ENCODE measurements at places on chromosomes 3 and 15.

GRCh38 chr3:64223791-64224745 lies 1.2 kb downstream of the PRICKLE2 start:
- no peak for DNase-seq

- DNase-seq: no peak
Measured at GRCh38 chr15:66149871-66150270, 103.7 kb downstream of the MEGF11 start.

DNA sequence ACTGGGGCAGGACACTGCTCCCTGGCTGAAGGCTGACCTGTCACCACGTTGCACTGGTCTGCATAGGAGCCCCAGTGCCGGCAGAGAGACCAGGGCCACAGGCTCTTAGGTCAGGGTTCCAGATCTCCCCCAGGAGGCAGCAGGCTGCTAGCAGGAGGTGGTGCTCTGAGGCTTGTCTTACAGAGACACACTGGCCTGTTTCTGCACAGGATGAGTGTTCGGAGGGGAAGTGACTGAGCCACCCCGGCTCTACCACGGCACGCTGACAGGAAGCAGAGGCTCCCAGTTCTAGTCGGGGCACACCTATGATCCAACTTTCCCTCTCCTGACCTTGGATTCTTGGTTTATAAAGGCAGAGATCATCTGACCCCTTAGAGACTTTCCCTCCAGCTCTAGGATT lies 8.6 kb downstream of the FBXL22 start:
- DNase-seq: no peak

- DNase-seq: no peak
Measured at GRCh38 chr15:24985224-24985623, 30.4 kb downstream of the SNRPN start.

GRCh38 chr15:57245130-57245529 lies 131.2 kb upstream of the CGNL1 start:
- no peak for DNase-seq

GRCh38 chr3:57199895-57200297 lies at the start of gene HESX1:
Gene HESX1 (minus strand): TSS chr3:57199978. CDS start chr3:57199918, 60 bp downstream.
- DNase-seq: no peak

- DNase-seq: no peak
Measured at GRCh38 chr3:45026038-45026437, at the start of gene CLEC3B. Gene CLEC3B (plus strand): TSS chr3:45026303. CDS start chr3:45026363, 60 bp downstream.

- DNase-seq: peak; percentile 0
Measured at GRCh38 chr3:3800080-3800455, 837 bp downstream of the LRRN1 start.

GRCh38 chr15:58530056-58530590 lies 98.3 kb downstream of the LIPC start:
- no peak for DNase-seq

DNA sequence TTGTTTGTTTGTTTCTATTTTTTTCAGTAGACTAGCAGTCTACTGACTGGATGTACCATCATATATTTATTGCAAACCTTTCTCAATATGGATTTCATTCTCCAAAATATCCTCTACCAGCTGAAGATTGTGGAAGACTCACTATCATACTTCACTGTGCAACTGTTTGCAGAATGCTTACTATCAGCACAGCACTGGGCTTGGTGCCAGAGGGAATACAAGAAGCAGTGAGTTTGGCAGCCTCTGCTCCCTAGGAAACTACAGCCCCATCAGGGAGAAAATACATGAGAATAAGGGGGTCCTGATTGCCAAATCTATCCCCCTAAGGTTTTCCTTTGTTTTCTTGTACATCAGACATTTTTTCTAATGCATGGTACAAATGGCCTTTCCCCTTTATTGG lies 27.5 kb downstream of the AQP9 start:
- DNase-seq: peak; percentile 16

GRCh38 chr15:39230205-39230907 lies 350.5 kb upstream of the THBS1 start:
- DNase-seq: peak; percentile 53

DNA sequence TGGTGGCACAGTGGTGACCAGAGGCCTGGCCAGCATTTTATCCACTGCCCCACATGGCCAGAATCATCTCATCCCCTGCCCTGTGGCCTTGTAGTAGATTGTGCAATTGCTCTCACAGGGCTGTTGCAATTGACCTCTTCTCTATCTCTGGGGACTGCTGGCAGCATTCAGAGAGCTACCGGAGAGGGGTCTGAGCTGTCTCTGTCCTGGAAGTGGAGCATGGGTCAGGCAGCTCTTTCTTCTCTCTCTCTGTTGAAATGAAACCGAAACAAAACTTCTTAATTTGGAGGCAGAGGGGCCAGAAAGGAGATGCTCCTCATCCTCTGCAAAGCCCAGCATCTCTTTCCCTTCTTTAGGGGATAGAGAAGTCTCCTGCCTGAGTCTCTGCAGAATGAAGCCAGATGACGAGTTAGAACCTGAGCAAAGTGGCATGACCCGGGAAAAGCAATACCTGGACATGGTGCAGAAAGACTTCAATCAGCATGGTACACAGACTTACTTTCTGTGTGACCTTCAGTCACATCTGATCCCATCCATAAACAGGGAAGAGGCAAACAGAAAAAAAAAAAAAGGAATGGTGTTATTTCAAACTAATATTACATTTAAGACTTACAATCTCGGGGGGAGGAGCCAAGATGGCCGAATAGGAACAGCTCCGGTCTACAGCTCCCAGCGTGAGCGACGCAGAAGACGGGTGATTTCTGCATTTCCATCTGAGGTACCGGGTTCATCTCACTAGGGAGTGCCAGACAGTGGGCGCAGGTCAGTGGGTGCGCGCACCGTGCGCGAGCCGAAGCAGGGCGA lies 144.5 kb upstream of the BCL6 start:
- DNase-seq: no peak

- no peak for DNase-seq
Measured at GRCh38 chr3:100073714-100074307, 40.5 kb downstream of the FILIP1L start.

DNA sequence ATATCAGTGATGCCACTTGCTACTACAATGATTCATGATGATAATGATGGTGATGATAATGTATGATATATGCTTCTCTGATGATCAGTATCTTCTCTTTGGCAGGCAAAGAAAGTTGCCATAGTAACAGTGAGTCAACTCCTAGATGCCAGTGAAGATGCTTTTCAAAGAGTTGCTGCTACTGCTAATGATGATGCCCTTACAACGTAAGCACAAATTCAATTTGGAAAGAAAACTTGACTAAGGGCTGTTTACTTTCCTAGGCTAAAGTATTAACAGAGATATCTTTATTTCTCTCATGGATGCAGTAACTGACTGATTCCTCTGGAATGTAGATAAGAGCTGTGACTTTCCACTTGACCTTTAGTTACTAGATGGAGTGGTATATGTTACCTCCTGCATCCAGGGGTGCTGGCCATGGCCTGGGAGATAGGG lies 27.8 kb downstream of the ADGRG7 start:
- no peak for DNase-seq

GRCh38 chr3:144031938-144032337 lies 60.3 kb downstream of the DIPK2A start:
- DNase-seq: no peak

DNA sequence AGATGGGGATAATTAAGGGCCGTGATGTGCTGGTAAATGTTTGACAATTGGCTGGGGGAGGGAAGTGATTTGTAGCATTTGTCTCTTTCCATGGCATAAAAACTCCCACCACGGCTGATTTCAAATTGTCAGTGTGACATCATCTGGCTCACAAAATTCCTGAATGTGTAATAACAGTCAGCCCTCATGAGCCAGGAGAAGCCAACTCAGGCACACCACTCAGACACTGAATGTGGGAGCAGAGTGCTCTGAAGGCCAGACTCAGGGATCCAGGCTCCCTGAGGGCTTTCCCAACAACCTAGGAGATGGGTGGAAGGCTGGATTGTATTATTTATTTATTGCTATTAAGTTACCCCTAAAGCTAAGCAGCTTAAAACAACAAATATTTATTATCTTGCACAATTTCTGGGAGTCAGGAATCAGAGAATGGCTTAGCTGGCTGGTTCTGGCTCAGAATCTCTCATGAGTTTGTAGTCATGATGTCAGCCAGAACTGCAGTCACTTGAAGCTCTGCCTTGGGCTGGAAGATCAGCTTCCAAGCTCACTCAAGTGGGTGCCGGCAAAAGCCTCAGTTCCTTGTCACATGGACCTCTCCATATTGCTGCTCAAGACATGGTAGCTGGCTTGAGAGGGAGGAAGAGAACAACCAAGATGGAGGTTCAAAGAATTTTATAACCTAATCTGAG lies 6.5 kb upstream of the CPEB1 start:
- no peak for DNase-seq

- DNase-seq: no peak
Measured at GRCh38 chr3:70919661-70920060, 607.2 kb upstream of the MDFIC2 start.

GRCh38 chr3:28808068-28808467 lies 459.4 kb upstream of the AZI2 start:
- DNase-seq: no peak

GRCh38 chr3:179591313-179591712 lies 13.1 kb downstream of the MRPL47 start:
- no peak for DNase-seq

- no peak for DNase-seq
Measured at GRCh38 chr3:34382859-34383258, 584.4 kb downstream of the PDCD6IP start.

DNA sequence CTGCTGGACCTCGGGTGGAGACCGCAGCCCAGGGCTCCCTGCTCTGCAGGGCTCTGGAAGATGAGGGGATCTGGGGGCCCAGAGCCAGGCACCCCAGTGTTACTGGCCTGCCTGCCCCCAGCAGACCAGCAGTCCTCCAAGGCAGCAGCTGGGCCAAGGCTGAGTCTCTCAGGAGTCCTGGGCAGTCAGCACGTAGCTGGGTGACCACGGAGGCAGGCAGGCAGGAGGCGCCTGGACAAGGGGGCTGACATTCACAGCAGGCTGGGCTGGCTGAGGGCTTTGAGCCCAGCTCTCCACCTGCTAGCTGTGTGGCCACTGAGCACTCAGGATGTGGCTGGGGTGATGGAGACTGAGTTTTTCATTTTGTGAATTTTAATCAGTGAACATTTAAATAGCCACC lies 67.9 kb downstream of the IQSEC1 start:
- no peak for DNase-seq

GRCh38 chr3:122962149-122962548 lies 65.4 kb downstream of the SEMA5B start:
- DNase-seq: no peak

GRCh38 chr15:45164914-45165313 lies 22.9 kb downstream of the SHF start:
- no peak for DNase-seq

DNA sequence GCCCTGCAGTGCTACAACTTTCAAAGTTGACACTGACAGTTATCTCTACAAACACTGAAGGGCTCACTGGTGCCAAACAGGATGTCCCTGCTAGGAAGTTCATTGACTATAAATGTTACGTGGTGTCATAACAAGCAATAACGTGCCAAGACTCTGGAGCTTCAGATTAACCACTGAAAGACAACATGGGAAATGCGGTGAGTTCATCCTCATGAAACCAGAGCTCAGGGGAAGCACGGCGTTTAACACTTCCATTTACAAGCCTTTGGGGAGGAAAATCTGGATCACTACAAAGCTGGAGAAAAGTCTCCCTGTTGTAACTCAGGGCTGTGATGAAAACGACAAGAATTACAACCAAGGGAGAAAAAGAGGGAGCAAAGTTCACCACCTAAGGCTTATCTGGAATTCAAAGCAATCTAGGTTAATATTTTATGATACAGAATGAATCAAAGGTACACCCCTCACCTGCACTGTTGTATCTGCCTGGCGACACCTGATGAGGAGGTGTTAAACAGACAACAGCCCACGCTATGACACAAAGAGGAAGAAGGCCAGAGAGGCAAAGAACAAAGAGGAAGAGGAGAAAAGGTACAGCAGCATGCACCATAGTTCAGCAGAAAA lies 27.0 kb downstream of the SHQ1 start:
- DNase-seq: no peak

GRCh38 chr3:108352176-108352575 lies 55.8 kb downstream of the HHLA2 start:
- DNase-seq: no peak

DNA sequence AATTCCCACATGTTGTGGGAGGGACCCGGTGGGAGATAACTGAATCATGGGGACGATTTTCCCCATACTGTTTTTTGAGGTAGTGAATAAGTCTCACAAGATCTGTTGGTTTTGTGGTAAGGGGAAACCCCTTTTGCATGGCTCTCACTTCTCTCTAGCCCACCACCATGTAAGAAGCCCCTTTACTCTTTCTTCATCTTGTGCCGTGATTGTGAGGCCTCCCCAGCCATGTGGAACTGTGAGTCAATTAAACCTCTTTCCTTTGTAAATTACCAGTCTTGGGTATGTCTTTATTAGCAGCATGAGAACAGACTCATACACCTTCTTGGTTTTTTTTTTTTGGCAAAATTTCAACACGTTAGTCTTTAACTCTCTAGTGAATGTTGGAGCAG lies 18.1 kb downstream of the ARL8B start:
- DNase-seq: no peak

GRCh38 chr3:104596551-104596950 lies 770.2 kb upstream of the ALCAM start:
- DNase-seq: peak; percentile 68

DNA sequence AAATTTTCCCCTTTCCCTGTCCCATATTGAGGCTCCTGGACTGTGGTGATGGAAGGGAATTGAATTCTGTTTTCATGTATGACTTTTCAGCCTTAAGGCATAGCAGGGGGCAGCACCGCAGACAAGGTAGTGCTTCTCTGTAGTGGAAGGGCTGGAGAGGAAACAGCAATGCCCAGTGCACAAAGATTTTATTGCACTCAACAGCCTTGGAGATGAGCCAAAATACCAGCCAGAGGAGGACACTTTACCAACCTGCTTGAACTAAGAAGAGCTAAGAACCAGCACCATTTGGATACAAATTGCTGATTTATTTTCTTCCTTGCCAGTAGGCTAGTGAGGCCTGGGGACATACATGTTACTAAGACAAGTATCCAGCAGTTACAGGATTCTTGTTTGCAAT lies 98.7 kb downstream of the KCNMB2 start:
- DNase-seq: peak; percentile 31

GRCh38 chr15:65396283-65396964 lies 18.6 kb upstream of the IGDCC3 start:
- no peak for DNase-seq

GRCh38 chr3:23480329-23480714 lies 277.2 kb downstream of the UBE2E2 start:
- no peak for DNase-seq

- DNase-seq: no peak
Measured at GRCh38 chr3:193701953-193702635, 109.1 kb downstream of the OPA1 start.

DNA sequence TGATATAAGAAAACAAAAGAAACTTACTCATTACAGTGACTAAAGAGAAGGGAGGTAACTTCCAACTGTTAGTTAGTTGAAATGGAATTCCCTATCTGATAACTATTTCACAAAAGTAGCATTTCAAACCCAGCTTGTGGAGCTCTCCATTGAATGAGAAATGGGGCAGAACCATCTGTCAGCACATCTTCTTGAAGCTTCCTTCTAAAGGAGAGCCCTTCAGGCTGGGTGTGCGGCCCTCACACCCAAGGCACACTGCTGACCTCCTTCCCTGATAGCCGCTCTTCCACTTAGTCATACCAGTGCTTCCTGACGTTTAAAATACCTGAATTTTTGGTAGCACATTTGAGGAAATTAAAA lies 28.1 kb upstream of the VEPH1 start:
- DNase-seq: no peak

All from NCI-H1092 treated with DMSO at 0.1 percent for 48 hours (cell line).